ENCODE measurements at places on chromosomes 5 and 9. TPM values are rescaled to one million over a fixed set of nuclear protein-coding genes. Genes with fewer than 3 reads are reported as not detected.

ZNG1E gene
- total RNA-seq: 52.4 TPM

BTNL3 gene
- not detected for total RNA-seq

SPINK1 gene
- total RNA-seq: 3,901 TPM

IL31RA gene
- not detected for total RNA-seq

TEK gene
- total RNA-seq: 4.9 TPM

SLC6A3 gene
- not detected for total RNA-seq

CCDC192 gene
- total RNA-seq: not detected

DYNC2I2 gene
- 58.1 TPM for total RNA-seq

LCN2 gene
- 4.9 TPM for total RNA-seq

S1PR3 gene
- 6.6 TPM for total RNA-seq

MED7 gene
- 6.0 TPM for total RNA-seq

TTLL11 gene
- 16.8 TPM for total RNA-seq

OMD gene
- 4.9 TPM for total RNA-seq

CENPH gene
- 0.33 TPM for total RNA-seq

EIF4EBP3 gene
- 7.3 TPM for total RNA-seq

HTR4 gene
- total RNA-seq: not detected

ZNF618 gene
- total RNA-seq: 11.9 TPM

PCDHGA5 gene
- 5.6 TPM for total RNA-seq

STOM gene
- 70.5 TPM for total RNA-seq

HSD17B3 gene
- total RNA-seq: not detected

SPTAN1 gene
- total RNA-seq: 248 TPM

C5orf52 gene
- total RNA-seq: not detected

SHOC1 gene
- total RNA-seq: 0.26 TPM

C9 gene
- not detected for total RNA-seq

RANBP3L gene
- 4.9 TPM for total RNA-seq

SPAG8 gene
- total RNA-seq: not detected

IFNB1 gene
- not detected for total RNA-seq

CSF1R gene
- total RNA-seq: 13.5 TPM

CEL gene
- 9,209 TPM for total RNA-seq

GRAMD2B gene
- 34.9 TPM for total RNA-seq

TNFSF15 gene
- 0.26 TPM for total RNA-seq

TRAF1 gene
- total RNA-seq: 8.2 TPM

ACOT12 gene
- total RNA-seq: not detected

PCDHA9 gene
- total RNA-seq: 1.3 TPM

SLC31A2 gene
- 23.7 TPM for total RNA-seq

PCDHA3 gene
- total RNA-seq: 0.99 TPM

TAF1L gene
- total RNA-seq: not detected

FCN2 gene
- total RNA-seq: not detected

ENTREP1 gene
- 10.9 TPM for total RNA-seq

QRFP gene
- not detected for total RNA-seq

GRXCR2 gene
- not detected for total RNA-seq

DBH gene
- not detected for total RNA-seq

C9orf50 gene
- total RNA-seq: not detected

IRX4 gene
- not detected for total RNA-seq

INSYN2B gene
- total RNA-seq: not detected

AK8 gene
- total RNA-seq: not detected
